ENCODE measurements at places on chromosomes 7 and 10.

DNA sequence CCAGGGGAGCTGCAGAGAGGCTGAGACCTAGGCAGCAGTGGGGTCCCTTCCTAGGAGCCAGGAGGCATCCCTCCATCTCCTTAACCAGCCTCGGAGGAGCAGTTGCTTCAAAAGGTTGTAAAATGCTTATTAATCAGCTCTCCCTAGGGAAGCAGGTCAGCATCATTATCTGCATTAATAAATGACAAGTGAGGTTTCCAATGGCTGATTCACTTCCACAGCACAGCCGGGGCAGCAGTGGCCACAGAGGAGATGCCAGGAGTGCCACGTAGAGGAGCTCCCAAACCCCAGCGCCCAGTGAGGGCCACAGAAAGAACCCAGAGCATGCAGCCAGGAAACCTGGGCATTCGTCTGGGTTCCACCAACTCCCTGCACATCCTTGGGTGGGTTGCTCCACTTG is 8.2 kb upstream of the NPFFR1 start:
- no peak for DNase-seq

GRCh38 chr7:52775876-52776275 is 259.6 kb upstream of the POM121L12 start:
- DNase-seq: no peak

DNA sequence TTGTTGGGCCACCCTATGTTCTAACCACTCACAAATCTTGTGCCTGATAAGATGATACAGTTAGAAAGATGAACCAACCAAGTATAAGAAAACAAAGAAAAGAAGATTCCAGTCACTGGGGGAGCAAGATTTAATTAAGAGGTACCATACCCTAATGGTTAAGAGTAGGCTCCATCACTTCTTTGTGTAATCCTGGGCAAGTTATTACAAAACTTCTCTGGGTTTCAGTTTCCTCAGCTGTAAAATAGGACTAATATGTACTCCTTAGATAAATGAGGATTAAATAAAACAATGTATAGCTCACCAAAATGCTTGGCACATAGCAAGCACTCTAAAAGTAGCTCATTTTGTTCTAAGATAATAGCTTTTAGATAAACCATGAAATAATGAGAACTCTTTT is 58.5 kb downstream of the ATAD1 start:
- DNase-seq: no peak

- DNase-seq: no peak
These were observed 321.8 kb downstream of the ZNF248 start for GRCh38 chr10:37535459-37536246.

GRCh38 chr7:74462707-74463100 is 9.0 kb downstream of the GTF2IRD1 start:
- DNase-seq: no peak

- DNase-seq: no peak
These were observed 57.6 kb downstream of the TSPAN15 start for GRCh38 chr10:69508738-69509340.

DNA sequence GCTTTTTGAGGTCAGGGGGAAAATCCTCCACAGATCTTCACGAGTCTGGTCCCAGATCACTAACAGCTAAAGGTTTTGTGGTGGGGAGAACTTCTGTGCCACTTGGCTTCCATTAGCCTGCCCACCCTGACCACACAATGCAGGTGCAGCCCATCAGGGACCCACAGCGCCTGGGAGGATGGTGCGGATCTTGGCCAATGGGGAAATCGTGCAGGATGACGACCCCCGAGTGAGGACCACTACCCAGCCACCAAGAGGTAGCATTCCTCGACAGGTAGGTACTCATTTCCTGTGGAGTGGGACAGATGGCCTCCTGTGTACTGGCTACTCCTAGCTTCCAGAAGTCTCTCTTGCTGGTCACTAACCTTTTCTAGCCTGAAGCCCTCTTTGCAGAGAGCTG is 1.5 kb downstream of the FAM241B start:
- DNase-seq: no peak

DNA sequence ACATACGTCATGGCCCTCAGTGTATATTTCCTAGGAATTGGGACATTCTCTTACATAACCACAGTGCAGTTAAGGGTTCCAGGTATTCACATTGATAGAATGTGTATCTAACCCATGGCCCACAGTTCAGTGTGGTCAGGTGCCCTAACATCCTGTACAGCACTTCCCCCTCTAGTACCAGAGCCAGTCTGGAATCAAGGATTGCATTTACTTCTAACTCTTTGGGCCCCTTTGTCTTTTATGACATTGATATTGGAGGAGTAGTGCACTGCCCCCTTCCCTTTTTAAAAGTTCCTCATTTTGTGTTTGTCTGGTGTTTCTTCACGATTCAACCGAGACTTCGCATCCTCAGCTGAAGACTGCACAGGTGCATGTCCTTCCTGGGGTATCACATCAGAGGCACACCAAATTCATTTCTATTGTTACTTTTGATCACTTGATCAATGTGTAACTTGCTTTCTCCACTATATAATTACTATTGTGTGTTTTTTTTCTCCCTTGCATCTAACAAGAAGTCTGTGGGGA is 22.4 kb upstream of the NPFFR1 start:
- no peak for DNase-seq

DNA sequence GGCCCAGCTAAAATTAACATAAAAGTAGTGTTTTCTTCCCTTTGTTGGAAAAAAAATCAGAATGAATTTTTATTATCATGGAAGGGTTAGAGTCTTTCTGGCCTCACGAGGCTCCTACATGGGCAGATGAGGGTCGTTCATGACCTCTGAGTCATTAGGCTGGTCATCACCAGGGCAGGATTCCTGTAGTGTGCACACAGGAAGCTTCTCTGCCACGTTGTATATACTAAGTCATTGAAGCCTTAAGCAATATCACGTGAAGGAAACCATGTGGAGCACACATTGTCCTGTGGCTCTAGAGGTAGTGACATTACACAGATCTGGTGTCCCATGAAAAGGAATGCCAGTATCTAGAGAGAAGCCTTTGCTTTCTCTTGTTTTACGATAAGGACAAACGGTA is 84.7 kb upstream of the C1QL3 start:
- DNase-seq: no peak

- DNase-seq: no peak
These were observed 106.4 kb downstream of the CH25H start for GRCh38 chr10:89100680-89101079.

DNA sequence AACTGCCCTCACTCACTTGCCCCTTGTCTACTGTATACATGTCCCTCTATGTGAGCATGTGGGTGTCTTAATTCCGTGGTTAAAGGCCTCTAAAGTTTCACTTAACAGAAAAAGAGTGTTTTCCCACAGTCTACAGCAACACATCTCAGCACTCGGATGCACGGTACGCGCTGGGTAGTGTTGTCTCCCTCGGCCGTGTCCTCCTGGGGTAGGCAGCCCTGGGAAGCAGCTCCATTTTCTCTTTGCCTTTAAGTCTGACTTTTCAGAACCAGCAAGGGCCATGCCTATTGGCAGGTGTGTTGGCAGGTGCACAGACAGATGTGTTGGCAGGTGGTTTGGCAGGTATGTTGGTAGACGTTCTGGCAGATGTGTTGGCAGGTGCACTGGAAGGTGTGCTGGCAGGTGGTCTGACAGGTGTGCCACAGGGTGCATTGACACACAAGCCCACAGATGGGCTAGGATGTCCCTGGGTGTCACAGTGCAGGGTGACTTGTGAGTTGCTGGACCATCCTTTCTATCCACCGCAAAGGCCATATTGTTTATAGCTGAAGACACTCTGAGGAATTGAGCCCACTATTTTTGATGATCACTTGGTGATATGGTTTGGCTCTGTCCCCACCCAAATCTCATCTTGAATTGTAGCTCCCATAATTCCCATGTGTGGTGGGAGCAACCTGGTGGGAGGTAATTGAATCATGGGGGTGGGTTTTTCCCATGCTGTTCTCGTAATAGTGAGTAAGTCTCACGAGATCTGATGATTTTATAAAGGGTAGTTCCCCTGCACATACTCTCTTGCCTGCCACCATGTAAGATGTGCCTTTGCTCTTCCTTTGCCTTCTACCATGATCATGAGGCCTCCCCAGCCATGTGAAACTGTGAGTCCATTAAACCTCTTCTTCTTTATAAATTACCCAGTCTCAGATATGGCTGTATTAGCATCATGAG is 296.9 kb downstream of the TNS3 start:
- no peak for DNase-seq

- no peak for DNase-seq
These were observed 2.2 kb downstream of the IDE start for GRCh38 chr10:92571649-92572048.

DNA sequence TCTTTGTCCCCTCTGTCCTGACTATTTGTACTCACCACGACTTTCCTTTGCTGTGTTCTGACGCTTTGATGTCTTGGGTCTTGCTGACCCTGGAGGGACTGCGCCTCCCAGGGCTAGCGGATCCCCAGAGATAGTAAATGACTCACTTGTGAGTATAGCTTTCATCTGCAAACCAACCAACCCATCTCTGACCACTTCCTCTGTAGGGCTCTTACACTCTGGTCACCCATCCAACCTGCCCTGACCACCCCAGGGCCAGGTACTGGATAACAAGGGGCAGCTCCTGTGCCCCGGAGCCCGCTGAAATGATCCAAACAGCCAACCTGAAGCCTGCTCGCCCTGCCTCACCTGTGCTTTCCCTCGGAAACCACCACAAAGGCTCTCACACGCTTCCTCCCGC is 125.2 kb upstream of the CARD11 start:
- DNase-seq: no peak

DNA sequence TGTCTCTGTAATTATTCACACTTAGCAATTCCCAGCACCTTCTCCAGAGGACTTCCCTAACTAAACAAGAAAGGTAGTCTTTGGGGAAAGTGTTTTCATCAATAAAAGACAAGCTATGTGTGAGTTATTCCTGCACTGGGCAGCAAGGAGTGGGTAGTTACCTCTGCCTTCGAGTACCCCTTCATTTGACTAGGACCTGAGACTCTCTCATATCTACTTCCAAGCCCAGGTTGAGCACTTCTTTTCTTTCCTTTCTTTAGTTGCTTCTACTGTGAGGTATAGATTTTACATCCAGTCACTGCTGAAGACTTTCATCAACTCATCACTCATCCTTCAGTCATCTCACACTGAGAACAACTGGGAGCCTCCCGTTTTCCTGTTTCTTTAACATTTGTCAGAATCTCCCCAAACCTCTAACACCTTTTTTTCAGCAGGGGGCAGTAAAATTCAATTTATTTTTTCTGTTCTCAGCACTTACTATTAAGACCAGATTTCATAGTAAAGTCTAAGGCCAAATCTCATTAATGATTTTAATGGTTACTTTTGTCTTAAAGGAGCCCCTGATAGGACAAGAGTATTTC is 80.1 kb upstream of the PRSS1 start:
- no peak for DNase-seq

DNA sequence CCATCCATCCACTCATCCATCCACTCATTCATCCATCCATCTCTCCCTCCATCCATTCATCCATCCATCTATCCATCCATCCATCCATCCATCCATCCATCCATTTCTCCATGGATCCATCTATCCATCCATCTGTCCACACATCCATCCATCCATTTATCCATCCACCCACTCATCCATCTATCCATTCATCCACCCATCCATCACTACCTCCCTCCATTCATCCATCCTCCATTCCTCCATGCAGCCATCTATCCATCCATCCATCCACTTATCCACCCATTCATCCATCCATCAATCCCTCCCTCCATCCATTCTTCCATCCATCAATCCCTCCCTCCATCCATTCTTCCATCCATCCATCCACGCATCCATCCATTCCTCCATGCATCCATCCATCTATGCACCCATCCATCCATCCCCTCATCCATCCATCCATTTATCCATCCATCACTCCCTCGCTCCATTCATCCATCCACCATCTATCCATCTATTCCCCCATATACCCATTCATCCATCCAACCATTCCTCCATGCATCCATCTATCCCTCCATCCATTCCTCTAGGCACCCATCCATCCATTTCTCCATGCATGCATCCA is 21.1 kb downstream of the ELN start:
- DNase-seq: no peak

GRCh38 chr7:81447351-81447952 is 322.4 kb downstream of the HGF start:
- no peak for DNase-seq

DNA sequence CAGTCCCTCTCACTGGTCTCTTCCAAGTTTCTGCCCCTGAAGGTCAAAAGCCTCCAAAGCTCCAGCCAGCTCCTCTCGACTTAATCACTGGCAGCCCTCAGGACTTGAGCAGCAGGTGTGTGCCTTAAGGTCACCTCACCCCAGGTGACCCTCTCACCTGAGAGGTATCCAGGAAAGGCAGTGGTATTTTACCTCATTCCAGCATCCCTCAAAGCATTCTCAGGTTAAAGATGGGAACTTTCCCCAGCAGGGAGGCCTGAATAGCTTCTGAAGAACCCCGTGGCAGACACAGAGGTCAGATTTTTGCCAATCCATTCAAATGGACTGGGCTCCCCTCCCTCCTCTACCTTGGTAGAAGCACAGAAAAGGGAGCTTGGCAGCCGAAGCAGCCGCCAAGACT is 148.2 kb downstream of the GFRA1 start:
- no peak for DNase-seq

- DNase-seq: no peak
These were observed 109.2 kb downstream of the PDGFA start for GRCh38 chr7:410395-410910.

GRCh38 chr7:42914009-42914408 is 2.1 kb upstream of the C7orf25 start:
- DNase-seq: no peak

DNA sequence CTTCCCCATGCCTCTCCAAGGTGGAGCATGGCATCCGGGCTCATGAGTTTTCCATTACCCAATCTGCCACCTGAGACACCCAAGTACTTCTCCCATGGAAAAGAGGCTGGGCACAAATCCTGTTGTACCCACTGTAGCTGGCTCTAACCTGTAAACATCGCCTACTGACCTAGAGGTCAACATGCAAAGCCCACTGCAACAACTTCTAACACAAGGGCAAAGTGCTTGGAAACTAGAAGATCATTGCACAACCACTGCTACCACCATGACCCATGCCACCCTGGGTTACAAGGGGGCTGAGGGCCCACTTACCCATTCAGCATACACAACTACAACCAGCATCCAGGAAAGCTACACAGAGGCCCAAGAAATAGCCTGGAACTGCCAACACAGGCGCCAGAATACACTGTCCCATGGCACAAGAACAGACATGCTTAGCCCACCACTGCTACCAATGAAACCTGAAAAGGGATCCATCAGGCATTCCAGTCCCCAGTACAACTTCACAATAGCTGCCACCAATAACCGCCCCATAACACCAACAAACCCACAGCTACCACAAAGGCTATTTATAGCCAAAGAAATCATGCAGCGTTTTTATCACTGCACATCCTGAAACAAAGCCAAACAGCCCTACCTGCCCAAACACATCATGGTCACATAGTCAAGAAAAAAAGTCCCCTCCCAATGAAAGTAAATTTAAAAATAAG is 63.4 kb downstream of the RNF32 start:
- DNase-seq: no peak

Measured in central memory CD8-positive, alpha-beta T cell (primary cell).